ENCODE measurements at places on chromosomes 11 and 22.

- DNase-seq, result peak; percentile 99
These were observed 27.9 kb upstream of the RASL10A start for GRCh38 chr22:29343313-29343805.

DNA sequence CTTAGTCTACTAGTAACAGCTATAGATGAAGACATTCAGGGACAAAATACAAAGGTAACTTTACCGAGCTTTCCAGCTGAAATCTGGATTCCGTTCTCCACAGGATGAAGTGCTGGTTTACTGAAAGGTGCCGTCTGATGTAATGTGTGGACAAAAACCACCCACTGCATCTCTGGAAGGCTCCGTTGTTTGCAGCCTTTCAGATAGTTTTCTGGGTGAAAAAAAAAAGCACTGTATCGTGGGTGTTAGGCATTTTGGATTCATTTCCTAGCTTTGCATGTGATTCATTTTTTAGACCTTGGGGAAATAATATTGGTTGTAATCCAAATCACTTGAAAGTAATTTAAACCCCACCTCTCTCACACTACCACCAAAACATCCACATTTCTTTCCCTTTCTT is 10.4 kb downstream of the JAM3 start:
- DNase-seq, result no peak

- DNase-seq, result no peak
These were observed 19.9 kb upstream of the OR8B8 start for GRCh38 chr11:124465368-124465767.

DNA sequence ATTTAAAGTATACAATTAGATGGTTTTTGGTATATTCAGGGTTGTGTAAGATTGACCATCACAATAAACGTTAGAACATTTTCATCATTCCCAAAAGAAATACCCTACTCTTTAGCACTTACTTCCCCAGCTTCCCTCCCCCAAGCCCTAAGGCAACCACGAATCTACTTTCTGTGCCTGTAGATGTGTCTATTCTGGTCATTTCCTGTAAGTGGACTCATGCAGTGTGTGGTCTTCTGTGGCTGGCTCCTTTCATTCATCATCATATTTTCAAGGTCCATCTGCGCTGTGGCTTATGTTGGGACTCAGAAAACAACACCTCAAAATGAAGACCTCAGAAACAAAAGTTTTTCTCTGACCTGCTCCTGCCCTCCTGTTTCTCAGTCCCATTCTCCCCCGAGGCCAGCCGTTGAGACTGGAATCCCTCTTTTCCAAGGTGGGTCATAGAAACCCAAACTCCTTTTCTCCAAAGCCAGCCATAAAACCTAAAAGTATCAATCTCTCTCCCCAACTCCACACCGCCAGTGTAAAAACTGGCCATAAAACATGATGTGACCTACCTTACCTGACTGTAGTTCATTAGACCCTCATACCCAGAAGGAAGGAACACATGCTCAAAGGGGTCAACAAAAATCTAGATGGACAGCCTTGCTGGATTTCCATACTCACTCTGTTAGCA is 12.9 kb upstream of the TMPRSS13 start:
- DNase-seq, result no peak

- DNase-seq, result peak; percentile 56
These were observed 127.5 kb downstream of the APIP start for GRCh38 chr11:34788642-34789041.
